Glutamatergic neuron (in vitro differentiated cells): ENCODE measurements at places on chromosomes 13 and 19.

- peaks cover 22% of the 10 kb centered on the region for H3K4me1 ChIP-seq
- peaks cover 11% of the 10 kb centered on the region for H3K27me3 ChIP-seq
- H3K27ac ChIP-seq, result no peak overlapping the region
- DNase-seq, result no peak
Observed at GRCh38 chr13:110637747-110638146, 22.4 kb downstream of the NAXD start.

DNA sequence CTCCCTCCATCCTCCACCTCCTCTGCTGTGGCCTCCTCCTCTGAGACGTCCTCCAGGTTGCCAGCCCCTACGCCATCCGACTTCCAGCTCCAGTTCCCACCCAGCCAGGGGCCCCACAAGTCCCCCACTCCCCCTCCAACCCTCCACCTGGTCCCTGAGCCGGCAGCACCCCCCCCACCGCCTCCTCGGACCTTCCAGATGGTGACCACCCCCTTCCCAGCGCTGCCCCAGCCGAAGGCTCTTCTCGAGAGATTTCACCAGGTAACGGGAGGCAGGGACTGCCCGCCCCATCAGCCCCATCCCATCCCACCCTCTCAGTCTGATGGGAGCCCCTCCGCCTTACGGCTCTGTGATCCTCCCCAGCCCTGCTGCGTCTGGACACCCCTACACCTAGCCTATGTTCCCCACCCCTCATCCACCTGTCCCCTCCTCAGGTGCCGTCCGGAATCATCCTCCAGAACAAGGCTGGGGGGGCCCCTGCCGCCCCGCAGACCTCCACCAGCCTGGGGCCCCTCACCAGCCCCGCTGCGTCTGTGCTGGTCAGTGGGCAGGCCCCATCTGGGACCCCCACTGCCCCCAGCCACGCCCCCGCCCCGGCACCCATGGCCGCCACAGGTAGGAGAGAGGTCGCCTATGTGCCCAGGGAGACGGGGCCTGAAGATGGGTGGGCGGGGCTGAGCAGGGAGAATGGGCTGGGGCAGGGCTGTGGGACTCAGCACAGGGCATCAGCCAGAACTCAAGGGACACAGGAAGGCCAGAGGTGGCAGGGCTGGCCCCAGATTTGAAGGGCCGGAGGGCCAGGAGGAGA, 18.6 kb upstream of the EHD2 start:
- no peaks in the 10 kb centered on the region for H3K36me3 ChIP-seq
- no peak overlapping the region for H3K4me3 ChIP-seq
- H3K27ac ChIP-seq, result no peak overlapping the region
- DNase-seq, result peak; percentile 17
- peaks cover 13% of the 10 kb centered on the region for H3K27me3 ChIP-seq

GRCh38 chr19:287381-287871, 3.8 kb downstream of the PLPP2 start:
- no peak overlapping the region for H3K27ac ChIP-seq
- H3K4me3 ChIP-seq, result no peak overlapping the region
- peaks cover 13% of the 10 kb centered on the region for H3K27me3 ChIP-seq
- no peak for DNase-seq

- peaks cover 4% of the 10 kb centered on the region for H3K4me1 ChIP-seq
- DNase-seq, result no peak
- no peak overlapping the region for H3K4me3 ChIP-seq
- H3K27ac ChIP-seq, result no peak overlapping the region
- H3K36me3 ChIP-seq, result no peaks in the 10 kb centered on the region
Observed at GRCh38 chr19:33552191-33552927, 30.8 kb upstream of the PEPD start.

- DNase-seq, result no peak
- H3K27ac ChIP-seq, result no peak overlapping the region
- no peaks in the 10 kb centered on the region for H3K27me3 ChIP-seq
Observed at GRCh38 chr13:53012707-53013106, 15.9 kb upstream of the OLFM4 start.

DNA sequence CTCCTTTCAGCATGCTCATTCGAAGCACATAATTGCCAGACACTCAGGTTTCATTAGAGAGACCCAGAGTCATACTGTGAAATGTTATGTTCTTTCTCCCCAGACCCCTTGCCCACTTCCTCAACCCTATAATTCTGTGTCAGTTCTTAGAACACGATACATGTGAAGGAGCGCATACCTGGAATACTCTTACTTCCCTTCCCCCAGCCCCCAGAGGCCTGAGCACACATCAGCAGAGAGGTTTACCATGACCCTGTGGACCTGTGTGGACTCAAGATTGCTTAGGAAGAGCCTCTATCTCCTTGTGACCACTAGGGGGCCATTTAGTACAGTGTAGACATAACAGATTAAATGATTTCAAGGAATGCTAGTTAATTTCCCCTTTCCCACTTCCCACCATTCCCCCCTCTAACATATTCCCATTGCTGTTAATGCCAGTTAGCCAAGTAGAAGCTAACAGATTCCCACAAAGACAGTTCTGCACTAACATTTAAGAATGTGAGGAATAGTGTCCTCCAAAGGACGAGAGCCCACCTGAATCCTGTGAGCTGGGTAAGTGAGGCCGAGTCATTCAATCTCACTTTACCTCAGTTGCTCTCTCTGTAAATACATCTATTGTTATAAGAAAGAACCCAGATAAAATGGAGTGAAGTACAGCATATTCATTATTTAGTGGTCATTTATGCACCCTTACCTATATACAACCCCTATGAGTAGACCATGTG, 154.2 kb upstream of the MAB21L1 start:
- H3K4me3 ChIP-seq, result no peak overlapping the region
- peak overlapping the region; percentile 67 for H3K27ac ChIP-seq

GRCh38 chr13:76472916-76473315, 413.3 kb downstream of the KCTD12 start:
- H3K27ac ChIP-seq, result no peak overlapping the region
- H3K4me1 ChIP-seq, result no peaks in the 10 kb centered on the region
- H3K27me3 ChIP-seq, result no peaks in the 10 kb centered on the region
- H3K4me3 ChIP-seq, result no peak overlapping the region

DNA sequence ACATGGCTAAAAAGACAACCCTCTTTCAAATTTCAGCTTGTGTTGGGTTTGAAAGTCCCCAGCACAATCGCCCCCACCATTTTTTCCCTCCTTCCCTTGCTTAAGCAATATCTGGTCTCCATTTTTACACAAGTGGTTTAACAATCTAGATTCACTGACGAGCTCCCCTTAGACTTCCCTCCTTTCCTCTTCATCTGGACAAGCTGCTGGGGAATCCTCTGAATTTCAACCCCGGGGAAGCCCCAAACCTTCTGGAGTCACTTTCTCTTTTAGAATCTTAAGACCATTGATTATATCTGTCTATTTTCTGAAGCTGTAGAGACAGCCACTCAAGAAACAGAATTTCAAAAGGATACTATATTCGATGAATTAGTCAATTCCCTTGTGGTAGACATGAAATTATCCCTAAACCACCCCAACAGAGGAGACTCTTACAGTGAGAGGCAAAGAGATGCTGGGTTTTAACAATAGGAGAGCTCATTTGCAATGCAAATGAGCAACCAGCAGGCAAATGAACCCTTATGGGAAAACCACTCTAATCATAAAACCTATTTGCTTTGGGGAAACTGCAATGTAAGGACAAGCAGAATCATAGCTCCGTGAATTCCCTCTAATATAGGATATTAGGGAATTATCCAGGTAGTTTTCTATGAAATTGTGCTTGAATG, 78.9 kb downstream of the TEX26 start:
- no peak for DNase-seq
- no peaks in the 10 kb centered on the region for H3K36me3 ChIP-seq
- H3K4me3 ChIP-seq, result peak overlapping the region; percentile 63

GRCh38 chr19:2170219-2170618, 6.5 kb downstream of the DOT1L start:
- H3K36me3 ChIP-seq, result no peaks in the 10 kb centered on the region
- peaks cover 10% of the 10 kb centered on the region for H3K27me3 ChIP-seq
- H3K4me1 ChIP-seq, result peaks cover 36% of the 10 kb centered on the region
- peak overlapping the region; percentile 78 for H3K4me3 ChIP-seq
- peak overlapping the region; percentile 68 for H3K27ac ChIP-seq

DNA sequence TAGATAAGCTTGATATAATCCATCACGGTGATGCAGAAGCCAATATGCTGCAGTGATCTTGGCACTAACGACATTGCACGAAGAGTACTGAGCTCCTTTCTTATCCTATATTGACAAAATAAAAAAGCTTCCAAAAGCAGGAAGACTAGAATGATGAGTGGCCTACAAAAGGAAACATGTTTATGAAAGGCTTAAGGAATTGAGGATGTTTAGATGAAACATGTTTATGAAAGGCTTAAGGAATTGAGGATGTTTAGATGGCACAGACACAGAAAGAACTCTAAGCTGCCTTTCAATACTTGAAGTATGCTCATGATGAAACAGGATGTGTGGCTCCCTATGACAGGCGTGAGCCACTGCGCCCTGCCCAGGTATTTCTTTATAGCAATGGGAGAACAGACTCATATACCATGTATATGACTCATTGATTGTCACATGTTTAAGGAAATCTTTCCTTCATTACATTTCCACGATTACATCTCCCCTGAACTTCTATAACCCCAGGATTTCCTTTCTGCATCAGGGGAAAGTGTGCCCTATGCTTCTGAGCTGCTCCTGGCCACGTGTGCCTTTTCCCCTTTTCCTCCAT, 690.8 kb upstream of the ARGLU1 start:
- H3K36me3 ChIP-seq, result no peaks in the 10 kb centered on the region
- H3K27me3 ChIP-seq, result no peaks in the 10 kb centered on the region
- H3K4me3 ChIP-seq, result no peak overlapping the region
- H3K27ac ChIP-seq, result no peak overlapping the region

- H3K4me1 ChIP-seq, result no peaks in the 10 kb centered on the region
- no peak overlapping the region for H3K27ac ChIP-seq
- H3K36me3 ChIP-seq, result no peaks in the 10 kb centered on the region
- DNase-seq, result no peak
Observed at GRCh38 chr19:14670408-14670807, 4.2 kb downstream of the ADGRE3 start.

- H3K27me3 ChIP-seq, result peaks cover 2% of the 10 kb centered on the region
- H3K4me3 ChIP-seq, result no peak overlapping the region
- H3K4me1 ChIP-seq, result no peaks in the 10 kb centered on the region
- no peak overlapping the region for H3K27ac ChIP-seq
- no peaks in the 10 kb centered on the region for H3K36me3 ChIP-seq
- no peak for DNase-seq
Observed at GRCh38 chr13:90918536-90918935, 429.0 kb upstream of the MIR17HG start.

DNA sequence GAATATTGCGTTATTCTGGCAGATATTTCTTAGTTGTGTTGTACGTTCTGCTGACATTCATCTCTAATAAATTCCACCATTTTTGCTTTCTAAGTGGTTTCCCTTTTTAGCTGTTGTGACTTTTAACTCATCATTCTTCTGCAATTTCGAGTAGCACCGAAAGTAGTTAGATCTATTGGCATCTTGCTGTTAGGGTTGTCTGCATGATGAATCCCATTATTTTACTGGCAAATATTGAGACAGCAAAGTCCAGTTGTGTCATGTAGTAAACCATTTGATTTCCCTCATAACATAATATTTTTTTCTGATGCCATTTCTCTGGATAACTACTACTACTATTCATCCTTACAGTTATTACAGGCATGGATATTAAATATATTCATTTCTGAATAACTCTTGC, 143.9 kb downstream of the SLITRK1 start:
- no peaks in the 10 kb centered on the region for H3K27me3 ChIP-seq
- H3K27ac ChIP-seq, result no peak overlapping the region
- no peaks in the 10 kb centered on the region for H3K4me1 ChIP-seq
- no peak for DNase-seq

GRCh38 chr13:45690636-45691035, 11.5 kb upstream of the CBY2 start:
- H3K27ac ChIP-seq, result no peak overlapping the region
- peaks cover 8% of the 10 kb centered on the region for H3K36me3 ChIP-seq
- no peak overlapping the region for H3K4me3 ChIP-seq
- no peaks in the 10 kb centered on the region for H3K27me3 ChIP-seq
- H3K4me1 ChIP-seq, result no peaks in the 10 kb centered on the region

GRCh38 chr19:18392926-18393325, 4.5 kb downstream of the LRRC25 start:
- no peak overlapping the region for H3K27ac ChIP-seq
- DNase-seq, result no peak

DNA sequence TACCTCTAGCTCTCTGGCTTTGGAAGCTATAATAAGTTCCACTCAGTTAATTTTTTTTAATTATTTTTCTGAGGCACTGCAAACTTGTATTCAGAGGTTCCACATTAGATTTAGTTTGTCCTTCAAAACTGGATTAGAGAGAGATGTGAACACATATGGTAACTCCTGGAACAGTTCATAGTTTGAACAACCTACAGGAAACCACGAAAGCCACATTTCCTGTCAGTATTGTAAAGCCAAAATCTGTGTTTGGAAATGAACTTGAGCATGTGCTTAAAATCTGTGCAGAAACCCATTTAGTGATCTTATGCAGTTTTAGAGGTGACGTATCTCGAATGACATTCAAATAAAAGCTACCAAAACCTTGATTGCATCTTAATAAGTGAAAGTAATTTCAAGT, 1952.0 kb downstream of the OLFM4 start:
- H3K4me1 ChIP-seq, result no peaks in the 10 kb centered on the region
- no peak overlapping the region for H3K27ac ChIP-seq
- H3K27me3 ChIP-seq, result no peaks in the 10 kb centered on the region
- no peaks in the 10 kb centered on the region for H3K36me3 ChIP-seq
